ENCODE measurements at places on chromosomes 4 and X. TPM values are rescaled to one million over a fixed set of nuclear protein-coding genes. Genes with fewer than 3 reads are reported as not detected.

DNA sequence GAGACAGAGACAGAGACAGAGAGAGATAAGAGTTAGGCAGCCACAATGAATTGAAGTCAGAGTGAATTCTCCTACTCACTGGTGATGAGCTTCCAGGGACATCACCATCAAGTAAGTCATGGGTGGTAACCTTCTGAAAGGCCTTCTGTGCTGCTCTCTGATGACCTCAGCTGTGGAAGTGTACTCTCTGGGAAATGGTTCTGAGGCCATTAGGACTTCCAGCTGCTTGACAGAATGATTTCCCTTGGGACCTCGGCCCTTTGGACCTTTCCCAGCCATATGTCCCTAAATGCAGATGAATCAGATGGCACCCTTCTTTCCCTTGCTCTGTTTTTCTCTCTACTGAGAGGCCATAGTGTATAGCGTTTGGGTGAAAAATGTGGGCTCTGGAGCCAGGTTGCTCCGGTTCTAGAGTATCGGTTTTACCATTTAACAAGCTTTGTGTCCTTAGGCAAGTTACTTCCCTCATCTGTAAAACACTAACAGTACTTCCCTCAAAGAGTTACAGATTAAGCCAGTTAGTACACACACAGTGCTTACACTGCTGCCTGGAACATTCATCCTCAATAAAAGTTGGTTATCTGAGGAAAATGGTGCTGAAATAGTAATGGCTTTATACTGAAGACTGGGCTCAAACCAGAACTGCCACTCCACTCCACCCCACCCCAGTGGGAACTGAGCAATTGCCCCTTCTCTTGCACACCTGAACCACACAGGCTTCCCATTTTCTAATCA is 7.6 kb downstream of the SEPTIN11 start:
- no peak for DNase-seq

DNA sequence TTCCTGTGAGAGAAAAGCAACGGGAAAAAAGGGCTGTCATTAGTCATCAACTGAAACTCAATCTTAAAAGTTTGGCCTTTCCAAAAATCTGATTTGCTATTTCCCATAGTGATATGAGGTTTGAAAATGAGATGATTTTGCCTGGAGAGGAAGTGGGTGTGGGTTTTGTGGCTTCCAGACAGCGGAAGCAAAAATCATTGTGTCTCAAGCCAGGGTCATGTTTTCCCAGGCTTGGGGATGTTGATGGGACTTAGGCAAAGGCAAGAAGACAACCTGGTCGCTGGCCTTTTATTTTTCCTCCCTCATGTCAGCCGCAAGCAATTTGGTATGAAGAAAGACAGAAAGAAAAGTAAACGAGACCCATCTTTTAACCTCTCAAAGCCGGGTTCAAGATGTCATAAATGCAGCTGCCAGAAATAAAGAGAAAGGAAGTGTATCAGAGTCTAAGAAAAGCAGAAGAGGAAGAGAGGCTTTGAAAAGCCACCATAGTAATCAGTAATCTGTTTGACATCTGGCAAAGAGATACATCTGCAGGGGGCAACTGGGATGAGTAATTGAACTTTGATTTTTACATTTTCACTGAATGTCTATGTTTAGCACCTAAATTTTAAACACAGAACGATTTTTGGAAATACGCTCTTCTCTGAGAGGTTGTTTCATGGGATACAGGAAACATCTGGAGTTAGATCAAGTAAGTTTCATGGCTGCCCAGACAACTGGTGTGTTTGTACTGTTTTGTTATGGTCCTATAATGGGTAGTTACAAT is 521.6 kb upstream of the SLIT2 start:
- DNase-seq: no peak

- DNase-seq: no peak
Measured at GRCh38 chr4:25713812-25714211, 58.2 kb downstream of the SLC34A2 start.

GRCh38 chrX:19810006-19810774 is 77.2 kb downstream of the SH3KBP1 start:
- no peak for DNase-seq

DNA sequence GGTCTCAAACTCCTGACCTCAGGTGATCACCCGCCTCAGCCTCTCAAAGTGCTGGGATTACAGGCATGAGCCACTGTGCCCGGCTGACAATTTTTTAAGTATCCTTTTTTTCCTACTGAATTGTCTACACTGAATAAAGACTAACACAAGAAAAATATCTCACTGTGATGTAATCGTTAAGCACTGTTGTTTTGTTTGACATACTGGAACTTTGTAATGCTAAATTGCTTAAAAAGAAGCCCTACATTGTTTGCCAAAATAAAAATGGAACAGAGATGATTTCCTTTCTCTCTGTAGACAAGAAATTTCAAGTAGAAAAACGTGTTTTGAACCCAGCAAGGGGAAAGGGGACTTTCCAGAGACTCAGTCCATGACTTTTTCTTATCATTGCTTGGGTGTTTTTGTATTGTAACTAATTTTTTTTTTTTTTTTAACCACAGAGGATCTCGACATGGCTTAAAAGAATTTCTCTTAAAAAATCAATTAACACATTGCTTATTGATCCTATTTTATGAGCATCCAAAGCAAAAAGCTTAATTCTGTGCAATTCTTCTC is 74.9 kb downstream of the TMEM156 start:
- DNase-seq: no peak

DNA sequence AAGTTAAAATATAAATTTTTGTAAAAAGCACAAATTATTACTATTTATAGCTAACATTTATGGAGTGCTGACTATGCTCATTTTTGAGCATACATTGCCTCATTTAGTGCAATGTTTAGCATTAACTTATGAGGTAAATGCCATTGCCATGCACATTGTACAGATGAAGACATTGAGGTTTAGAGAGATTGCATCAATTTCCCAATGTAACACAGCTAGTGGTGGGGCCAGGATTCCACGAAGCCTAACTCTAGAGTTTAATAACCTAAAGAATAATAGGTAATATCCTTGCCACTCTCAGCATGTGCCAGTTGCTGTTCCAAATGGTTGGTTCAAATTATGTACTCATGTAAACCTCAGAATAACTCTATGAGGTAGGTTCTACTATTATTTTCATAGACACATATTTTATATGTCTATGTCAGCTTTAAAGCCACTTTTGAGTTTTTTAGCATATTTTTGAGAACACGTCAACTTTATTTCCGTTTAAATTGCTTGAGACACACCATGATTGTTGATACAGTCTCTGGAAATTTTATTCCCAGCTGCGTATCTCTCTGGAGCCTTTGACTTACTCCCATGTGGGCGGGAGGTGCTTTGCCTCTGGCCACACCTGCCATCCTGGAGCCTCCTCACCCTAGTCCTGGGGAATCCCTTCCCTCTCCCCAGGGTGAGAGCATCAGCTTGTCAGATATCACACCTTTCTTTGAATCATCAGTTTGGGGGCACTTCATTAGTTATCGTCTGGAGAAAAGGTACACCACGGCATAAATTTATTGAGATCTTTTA is 10.8 kb upstream of the ADH1A start:
- DNase-seq: no peak

GRCh38 chrX:128800138-128800537 is 723.2 kb downstream of the SMARCA1 start:
- DNase-seq: no peak

DNA sequence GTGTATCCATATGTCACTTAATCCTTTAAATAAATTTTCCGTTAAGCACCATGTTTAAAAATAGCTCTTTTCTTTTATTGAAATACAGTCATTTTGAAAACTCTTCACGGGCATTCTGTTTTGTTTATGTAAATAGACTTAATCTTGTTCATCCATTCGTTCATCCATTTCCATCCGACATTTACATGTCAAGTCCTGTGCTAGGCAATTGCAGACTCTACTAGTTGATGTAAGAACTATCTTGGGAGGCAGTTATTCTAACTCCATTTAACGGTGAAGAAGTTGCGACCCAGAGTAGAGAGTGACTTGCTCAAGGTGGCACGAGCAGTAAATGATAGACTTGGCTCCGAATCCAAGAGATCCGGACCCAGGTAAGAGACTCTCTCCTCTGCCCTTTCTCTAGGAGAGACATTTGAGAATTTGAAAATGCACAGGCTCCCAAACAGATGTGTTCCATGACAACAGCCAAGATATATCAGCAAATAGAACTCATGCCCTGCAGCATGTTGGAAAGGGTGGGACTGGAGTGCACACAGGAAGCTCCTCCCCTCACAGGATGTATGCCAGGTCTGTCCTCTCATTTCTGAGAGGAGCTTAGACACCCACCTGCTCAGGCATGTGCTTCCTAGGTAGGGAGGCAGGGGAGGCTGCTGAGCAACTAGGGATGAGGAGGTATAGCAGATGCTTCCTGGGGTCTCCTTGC is 64.5 kb downstream of the DRD5 start:
- no peak for DNase-seq

DNA sequence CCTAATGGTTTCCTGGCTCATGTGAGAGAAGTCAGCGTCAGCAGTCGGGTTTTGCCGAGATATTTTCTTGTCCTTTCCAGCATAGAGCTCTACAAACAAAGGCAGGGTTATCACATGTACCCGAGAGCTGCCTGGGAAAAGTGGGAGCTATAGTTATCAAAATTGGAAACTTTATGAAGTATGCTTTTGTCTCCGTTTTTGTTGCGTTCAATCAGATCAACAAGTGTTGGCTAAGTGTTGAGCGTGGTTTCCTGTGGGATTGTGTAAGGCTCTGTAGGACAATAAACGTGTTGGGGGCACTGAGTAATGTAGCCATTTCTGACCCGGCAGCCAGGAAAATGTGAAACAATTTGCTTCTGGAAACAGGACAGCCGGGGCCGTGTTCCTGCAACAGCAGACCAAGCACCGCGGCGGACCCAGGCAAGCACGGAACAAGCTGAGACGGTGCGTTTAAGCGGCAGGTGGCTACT is at the start of gene BMX:
BMX (plus strand) TSS at position 311 of the 470 bp plus-strand sequence. CDS start 7,547 bp downstream, outside the sequence.
- no peak for DNase-seq

DNA sequence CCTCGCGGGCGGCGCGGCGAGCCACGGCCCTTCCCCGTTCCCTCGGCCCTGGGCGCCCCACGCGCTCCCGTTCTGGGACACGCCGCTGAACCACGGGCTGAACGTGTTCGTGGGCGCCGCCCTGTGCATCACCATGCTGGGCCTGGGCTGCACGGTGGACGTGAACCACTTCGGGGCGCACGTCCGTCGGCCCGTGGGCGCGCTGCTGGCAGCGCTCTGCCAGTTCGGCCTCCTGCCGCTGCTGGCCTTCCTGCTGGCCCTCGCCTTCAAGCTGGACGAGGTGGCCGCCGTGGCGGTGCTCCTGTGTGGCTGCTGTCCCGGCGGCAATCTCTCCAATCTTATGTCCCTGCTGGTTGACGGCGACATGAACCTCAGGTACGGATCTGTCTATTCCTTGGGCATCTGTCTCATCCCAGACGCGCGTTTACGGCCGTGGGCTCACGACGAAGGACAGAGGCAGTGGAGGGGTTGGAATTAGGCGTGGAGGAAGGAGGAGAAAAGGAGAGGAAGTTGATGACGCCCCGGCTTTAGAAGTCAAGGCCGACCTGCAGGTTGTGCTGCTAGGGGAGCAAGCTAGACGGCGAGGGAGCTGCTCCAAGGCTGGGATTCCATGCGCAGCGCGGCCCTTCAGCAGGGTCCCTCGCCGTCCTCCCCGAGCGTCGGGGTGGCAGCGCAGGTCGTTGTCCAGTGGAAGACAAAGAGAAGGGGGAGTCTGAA is 792 bp downstream of the SLC10A4 start:
- no peak for DNase-seq

GRCh38 chr4:127631420-127631819 is 1.3 kb upstream of the INTU start:
- no peak for DNase-seq

DNA sequence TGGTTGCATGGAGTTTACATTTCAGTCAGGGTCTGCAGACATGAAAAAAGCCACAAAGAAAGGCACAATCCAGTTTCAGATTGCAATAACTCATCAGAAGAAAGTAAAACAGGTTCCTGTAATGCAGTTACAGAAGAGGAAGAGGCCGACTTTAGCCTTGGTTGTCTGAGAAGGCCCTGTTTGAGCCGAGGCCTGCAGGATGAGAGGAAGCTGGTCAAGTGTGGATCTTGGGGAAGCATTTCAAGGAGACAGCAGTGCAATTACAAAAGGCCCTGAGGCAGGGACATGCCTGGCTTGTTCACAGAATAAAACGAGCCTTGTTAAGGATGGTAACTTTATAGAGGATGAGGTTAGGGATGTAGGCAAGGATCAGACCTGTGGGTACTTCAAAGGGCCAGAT is 62.4 kb downstream of the AFF2 start:
- no peak for DNase-seq

DNA sequence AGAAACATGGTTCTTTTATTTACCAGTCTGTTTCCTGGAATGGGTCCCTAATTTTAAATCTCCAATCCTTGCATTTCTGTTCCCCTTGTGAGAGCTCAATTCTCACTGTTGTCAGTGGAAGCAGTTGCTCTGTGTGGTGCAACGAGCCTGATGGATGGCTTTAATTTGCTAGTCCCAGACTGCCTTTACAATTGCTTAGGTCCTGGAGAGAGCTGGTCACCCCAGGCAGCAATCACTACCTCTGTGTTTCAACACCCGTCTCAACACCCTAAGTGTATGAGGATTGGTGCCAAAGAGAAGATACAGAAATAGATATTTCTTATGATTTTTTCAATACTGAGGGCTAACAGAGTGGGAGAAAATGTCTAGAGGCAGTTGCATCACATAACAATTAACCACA is 873.8 kb downstream of the GLUD2 start:
- DNase-seq: no peak

DNA sequence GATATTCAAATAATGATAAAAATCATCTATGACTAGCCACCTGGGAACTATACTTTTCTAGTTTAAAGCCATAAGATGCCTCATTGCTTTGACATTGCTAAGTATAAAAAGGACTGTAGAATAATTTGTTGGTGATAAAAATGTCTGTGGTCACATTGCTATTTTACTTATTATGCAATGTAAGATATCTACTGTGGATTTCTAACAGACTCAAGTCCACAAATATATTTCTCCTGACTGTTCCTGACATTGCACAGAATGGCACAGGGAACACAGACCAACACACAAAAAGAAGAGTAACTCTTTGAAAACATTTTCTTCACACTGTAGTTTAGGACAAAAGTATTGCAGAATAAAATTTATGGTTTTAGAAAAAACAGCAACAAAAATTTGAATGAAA is 2.2 kb upstream of the TMPRSS11E start:
- DNase-seq: no peak

DNA sequence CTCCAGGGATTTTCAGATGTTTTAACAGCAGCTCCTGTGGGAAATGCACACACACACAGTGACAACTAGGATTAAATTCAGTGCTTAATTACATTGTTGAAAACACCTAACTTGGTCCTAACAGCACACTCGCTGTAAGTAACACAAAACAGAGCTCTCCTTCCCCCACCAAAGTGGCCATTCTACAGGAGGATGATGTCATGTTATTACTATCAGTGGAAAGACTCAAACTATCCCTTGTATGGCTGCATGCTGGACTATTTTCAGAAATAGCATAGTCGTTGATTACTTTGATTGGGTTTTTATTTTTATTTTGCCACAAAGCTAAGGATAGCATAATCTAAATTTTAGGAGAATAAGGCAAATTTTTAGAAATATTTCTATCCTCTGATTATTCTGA is 406.3 kb downstream of the SPRY1 start:
- no peak for DNase-seq

GRCh38 chr4:7763788-7764187 is 175.9 kb downstream of the AFAP1 start:
- no peak for DNase-seq

UGT8 gene
- 2.0 TPM for total RNA-seq

PDCL2 gene
- not detected for total RNA-seq

ZXDA gene
- total RNA-seq: 12.7 TPM

UGT2B10 gene
- total RNA-seq: not detected

DDX60 gene
- total RNA-seq: 42.3 TPM

DRP2 gene
- total RNA-seq: 2.7 TPM

AREG gene
- 1.8 TPM for total RNA-seq

YY2 gene
- 4.2 TPM for total RNA-seq

KLF8 gene
- 9.6 TPM for total RNA-seq

CYBB gene
- total RNA-seq: 62.0 TPM
